ENCODE measurements at places on chromosomes 5 and 9.

DNA sequence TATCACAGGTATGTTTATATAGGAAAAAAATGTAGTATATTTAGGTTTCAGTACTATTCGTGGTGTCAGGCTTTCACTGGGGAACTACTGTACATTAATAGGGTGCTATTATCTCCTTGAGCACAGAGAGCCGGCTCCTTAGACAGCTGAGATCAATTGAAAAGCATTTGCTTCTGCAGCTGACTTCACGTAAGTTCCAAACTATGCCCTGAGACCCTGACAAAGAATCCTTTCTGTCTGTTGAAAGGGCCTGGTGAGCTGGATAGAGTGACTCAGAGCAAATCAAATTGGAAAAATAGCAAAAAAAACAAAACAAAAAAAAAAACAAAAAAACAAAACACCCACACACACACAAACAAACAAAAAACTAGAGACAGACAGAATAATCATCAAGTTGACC is 652.0 kb downstream of the MTRR start:
- no peak for DNase-seq

GRCh38 chr9:108049671-108050494 is 560.3 kb upstream of the KLF4 start:
- DNase-seq = no peak

DNA sequence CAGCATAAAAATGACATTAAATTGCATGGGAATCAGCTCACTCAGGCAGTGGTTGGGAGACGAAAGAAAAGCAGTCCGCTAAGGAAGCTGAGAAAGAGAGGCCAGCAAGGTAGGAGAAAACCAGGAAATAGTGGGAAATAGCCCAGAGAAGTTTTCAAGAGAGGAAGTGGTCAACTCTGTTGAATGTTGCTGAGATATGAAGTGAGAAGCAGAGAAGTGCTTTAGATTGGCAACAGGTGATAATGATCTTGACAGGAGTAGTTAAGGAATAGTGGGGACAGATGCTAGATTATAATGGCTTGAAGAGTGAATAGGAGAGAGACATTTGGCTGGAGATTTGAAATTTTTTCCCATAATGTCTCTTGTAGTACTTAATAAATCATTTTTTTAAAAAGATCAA is 30.8 kb downstream of the CNTRL start:
- no peak for DNase-seq

GRCh38 chr5:157379983-157380382 is 80.0 kb upstream of the NIPAL4 start:
- DNase-seq = no peak

DNA sequence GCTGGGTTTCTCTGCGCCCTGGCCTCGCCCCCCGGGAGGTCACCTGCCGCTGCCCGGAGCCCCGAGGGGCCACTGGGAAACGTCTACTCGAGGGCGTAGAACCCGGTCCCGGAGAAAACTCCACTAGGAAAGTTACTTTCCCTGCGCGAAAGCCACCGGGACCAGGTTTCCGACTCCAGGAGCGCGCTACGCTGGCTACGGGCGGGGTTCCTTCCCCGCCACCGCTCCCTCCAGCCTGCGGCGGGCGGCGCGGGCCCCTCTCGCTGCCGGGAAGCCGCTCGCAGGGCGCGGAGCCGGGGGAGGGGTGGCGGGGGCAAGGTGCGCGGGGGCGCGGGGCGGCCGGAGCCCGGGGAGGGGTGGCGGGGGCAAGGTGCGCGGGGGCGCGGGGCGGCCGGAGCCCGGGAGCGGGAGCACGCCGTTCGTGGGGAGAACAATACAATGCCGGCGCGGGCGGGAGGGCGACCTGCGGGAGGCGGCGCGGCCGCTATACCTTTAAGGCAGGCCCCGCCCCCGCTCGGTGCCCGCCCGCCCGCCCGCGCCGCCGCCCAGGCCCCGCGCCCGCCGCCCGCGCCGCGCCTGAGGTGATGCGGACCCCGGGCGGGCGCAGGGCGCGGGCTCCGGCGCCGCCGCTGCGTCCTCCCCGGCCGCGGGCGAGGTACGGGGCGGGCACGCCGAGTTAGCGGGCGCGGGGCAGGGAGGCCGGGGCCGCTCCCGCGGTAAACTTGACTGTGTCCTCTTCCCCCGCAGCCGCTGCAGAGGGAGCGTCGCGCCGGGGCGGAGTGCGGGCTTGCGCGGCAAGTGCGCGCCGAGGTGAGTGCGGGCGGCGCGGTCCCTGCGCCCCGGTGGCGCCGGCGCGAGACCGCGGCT is 278.1 kb downstream of the AOPEP start:
- no peak for DNase-seq
